ENCODE measurements at places on chromosomes 13 and 19.
A peak's percentile ranks its signal among the peaks of the same experiment; 100 is the strongest.

DNA sequence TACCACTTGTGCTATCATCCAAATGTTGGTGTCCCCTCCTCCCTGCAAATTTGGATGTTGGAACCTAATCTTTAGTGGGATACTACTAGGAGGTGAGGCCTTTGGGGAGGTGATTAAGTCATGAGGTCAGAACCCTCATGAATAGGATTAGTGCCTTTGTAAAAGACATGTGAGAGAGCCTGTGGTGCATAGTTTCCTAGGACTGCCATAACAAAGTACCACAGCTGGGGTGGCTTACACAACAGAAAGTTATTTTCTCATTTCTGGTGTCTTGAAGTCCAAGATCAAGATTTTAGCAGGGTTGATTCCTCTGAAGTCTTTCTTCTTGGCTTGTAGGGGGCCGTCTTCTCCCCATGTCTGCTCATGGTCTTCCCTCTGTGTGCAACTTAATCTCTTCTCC is 562.6 kb upstream of the ARGLU1 start:
- no peak for DNase-seq

- no peak for DNase-seq
Observed at GRCh38 chr19:36605877-36606478, 865 bp downstream of the ZNF382 start.

GRCh38 chr13:21641629-21642028 is 29.2 kb upstream of the FGF9 start:
- DNase-seq = no peak

- DNase-seq = no peak
Observed at GRCh38 chr19:19575411-19575810, 37.3 kb downstream of the CILP2 start.

DNA sequence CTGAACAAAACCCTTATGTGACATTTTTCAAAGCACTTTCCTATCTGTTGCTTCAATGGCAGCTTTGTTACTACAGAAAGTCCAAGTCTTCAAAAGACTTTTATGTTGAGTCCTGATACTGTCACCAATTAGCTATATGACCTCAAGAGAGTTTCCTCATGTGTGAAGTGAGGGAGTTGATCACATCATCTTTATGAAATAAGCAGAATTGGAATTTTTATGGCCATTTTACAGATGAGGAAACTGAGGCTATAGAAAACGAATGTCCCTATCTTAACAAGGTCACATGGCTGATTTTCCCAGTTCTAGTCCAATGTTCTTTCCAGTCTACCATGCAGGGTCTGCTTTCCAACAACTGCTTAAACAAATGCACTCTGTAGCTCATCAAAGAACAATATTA is 2.6 kb downstream of the TNFRSF19 start:
- DNase-seq = no peak

GRCh38 chr19:1284979-1285736 is 515 bp upstream of the EFNA2 start:
- no peak for DNase-seq

DNA sequence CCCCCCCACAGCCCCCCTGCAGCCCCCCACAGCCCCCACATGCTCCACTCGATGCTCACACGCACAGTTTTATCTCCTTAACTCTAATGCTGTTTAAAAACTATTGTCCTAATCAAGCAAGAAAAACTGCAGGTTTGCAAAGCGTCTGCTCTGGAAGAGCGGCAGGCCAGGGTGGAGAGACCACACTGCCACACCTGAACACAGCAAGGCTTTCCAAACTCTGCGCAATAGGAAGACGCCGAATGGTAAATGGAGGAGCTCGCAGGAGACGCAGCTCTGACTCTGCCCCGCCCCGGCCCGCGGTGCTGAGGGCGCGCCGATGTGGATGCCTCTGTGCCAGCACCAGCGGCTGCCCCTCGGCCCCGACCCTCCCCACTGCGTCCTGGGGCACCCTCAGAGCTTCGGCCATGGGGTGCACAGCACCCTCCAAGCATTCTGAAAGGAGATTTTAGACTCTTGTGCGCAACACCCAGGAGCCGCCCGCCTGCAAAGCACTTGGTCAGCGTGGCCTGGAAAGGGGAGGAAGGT is 32.4 kb downstream of the RASA3 start:
- DNase-seq = no peak

DNA sequence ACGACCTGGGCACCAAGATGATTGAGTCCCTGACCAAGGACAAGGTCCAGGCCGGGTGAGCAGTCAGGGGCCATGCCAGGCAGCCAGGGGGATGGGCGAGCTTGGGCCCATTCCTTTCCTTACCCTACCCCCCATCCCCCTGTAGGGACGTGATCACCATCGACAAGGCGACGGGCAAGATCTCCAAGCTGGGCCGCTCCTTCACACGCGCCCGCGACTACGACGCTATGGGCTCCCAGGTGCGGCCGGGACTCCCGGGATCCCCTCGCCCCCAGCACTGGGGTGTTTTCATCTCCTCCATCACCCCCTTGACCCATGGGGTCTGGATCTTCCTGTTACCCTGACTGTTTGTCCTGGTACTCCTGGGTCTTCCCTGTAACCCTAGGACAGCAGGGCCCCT is 7.1 kb downstream of the LHB start:
- no peak for DNase-seq

DNA sequence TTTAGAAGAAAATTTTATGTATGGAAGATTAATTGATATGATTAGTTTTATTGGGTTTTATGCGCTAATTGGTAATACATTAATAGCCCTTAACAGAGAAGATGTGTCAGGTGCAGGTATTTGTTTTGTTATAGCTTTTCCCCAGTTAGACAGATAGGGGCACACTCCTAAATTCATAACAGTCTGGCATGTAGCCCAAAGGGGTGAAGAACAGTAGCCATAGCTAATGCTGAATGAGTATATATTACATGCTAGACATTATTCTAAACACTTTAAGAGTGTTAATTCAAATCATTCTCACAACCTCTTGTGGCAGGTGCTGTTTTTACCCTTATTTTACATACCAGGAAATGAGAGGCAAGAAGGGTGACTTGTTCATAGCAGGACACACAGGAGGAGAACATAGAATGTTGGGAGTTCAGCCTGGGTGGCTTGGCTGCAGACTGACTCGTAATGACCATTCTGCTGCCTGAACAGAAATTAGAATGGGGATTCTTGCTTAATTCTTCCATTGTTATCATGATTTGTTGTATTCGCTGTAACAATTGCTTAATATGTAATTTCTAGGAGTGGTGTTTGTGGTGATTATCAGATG is 20.1 kb downstream of the PCCA start:
- DNase-seq = no peak

DNA sequence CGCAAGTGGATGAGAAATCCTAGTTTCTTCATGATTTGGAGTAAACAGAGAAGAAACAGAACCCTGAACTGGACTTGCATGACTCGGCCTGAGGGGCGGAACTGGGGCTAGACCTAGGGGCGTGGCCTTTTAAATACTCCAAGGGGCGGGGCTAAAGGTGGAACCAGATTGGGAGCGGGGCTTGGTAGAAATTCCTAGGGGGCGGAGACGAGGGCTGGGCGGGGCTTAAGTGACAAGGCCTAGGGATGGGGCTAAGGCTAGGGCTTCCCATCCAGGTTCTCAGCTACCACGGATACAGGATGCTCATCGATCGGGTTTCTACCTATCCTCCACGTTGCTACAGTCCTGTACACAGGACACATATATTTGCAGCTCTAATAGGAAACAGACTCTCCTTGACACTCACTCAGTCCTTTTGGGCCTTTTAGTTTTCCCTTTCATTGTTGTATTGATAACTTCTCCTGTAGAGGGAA is 372 bp upstream of the ZNF699 start:
- peak; percentile 97 for DNase-seq

- DNase-seq = no peak
Observed at GRCh38 chr13:39825886-39826285, 170.4 kb downstream of the COG6 start.

DNA sequence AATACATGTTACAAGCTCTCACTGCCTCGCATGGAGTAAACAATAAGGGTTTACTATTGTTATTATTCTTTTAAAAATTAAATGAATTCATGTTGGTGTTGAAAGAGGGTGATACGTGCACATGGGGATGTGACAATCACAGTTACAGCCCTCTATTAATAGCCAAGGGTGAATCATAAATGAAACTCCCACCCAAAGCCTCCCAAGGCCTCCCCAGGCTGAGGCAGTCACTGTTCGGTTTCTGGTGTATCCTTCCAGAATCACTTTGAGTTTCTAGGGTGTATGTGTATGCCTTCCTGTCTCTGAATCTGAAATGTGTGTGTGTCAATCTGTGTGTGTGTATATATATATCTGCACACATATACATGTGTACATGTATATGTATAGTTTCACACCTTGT is 73.4 kb downstream of the AKAP11 start:
- DNase-seq = no peak

DNA sequence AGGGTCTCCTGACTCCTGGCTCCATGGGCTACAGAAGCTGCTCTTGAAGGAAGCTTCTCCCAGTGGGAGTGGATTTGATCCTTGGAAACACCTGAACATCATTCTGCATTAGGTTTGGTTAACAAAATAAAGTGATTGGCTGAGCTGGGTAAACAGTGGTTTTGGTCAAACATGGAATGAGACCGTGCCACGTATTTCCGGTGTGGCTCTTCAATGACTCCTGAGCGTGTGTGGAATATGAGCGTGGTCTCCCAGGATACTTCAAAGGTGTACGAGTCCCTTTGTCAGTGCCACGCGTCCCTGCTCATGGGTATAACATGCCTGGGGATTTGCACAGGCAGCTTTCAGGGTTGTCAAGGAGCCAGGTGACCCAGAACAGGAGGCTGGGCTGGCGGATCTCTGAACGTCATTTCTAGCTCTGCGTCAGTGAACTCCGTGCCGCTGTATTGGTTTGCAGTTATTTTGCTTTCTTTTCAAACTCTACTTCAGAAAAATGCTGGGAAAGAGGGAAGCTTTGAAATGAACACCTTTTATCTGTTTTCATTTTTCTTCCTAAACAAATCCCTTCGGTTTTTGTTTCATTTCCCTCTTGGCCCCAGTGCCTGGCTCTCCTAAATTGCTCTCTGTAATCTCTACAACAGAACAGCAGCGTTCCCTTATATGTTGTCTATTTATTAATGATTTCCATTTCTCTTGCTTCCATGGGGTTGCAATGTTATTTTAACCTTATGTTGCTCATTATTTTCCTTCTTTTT is 26.3 kb upstream of the GJB6 start:
- peak; percentile 30 for DNase-seq

- peak; percentile 73 for DNase-seq
Observed at GRCh38 chr19:2495130-2495641, 19.3 kb downstream of the GADD45B start.

GRCh38 chr19:48798937-48799336 is 11.9 kb downstream of the BCAT2 start:
- DNase-seq = no peak

- DNase-seq = no peak
Observed at GRCh38 chr13:100597253-100597652, 8.7 kb upstream of the GGACT start.

DNA sequence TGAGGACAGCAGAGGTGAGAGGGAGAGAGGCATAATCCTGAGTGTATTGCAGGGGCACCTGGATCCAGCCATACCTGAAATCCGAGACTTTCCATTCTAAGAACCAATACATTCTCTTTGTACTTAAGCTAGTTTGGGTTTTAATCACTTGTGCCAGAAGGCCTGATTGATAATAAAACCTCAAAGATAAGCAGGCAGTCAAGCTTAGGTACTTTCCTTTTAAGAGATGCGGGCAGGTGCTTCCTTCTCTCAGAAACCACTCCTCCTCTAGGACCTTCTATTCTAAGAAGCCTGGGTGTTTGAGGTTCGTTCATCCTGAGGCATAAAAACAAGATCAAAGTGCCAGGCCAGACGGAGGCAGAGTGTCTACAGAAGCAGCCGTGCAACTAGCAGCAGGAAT is 22.2 kb downstream of the FAM187B start:
- DNase-seq = peak; percentile 1

GRCh38 chr19:38035515-38036495 is 128.8 kb downstream of the SIPA1L3 start:
- no peak for DNase-seq

- no peak for DNase-seq
Observed at GRCh38 chr19:19368087-19368486, 37.4 kb upstream of the GATAD2A start.

GRCh38 chr13:111855191-111855590 is 211.8 kb upstream of the SOX1 start:
- no peak for DNase-seq

GRCh38 chr13:76654263-76654662 is 231.9 kb downstream of the KCTD12 start:
- DNase-seq = no peak

- no peak for DNase-seq
Observed at GRCh38 chr19:21622920-21623319, 117.5 kb downstream of the ZNF429 start.

DNA sequence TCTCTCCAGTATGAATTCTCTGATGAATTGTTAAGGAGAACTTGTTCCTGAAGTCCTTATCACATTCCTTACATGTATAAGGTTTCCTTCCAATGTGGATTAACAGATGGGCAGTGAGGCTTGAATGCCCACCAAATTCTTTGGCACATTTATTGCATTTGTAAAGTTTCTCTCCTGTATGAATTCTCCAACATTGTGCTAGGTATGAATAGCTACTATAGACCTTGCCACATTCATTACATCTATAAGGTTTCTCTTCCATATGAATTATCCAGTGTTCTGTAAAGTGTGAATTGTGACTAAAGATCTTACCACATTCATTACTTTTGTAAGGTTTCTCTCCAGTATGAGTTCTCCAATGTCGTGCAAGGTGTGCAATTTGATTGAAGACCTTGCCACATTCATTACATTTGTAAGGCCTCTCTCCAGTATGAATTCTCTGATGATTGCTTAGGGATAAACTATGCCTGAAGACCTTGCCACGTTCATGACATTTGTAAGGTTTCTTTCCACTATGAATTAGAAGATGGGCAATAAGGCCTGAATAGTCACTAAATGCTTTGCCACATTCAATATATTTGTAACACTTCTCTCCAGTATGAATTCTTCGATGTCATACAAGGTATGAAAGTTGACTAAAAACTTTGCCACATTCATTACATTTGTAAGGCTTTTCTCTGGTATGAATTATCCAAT is 20.4 kb downstream of the ZNF578 start:
- no peak for DNase-seq

DNA sequence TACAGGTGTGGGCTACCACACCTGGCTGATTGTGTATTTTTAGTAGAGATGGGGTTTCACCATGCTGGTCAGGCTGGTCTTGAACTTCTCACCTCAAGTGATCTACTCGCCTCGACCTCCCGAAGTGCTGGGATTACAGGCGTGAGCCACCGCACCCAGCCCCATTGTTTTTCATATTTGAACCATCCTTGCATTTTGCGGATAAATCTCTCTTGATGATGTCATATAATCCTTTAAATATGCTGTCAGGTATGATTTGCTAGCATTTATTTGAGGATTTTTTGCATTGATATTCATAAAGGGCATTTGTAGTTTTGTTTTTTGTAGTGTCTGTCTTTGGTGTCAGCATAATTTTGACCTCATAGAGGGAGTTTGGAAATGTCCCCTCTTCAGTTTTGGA is 5.7 kb downstream of the ZNF101 start:
- DNase-seq = no peak

GRCh38 chr19:47433121-47433520 is 13.8 kb upstream of the MEIS3 start:
- no peak for DNase-seq

- no peak for DNase-seq
Observed at GRCh38 chr19:39874404-39874803, 28.2 kb upstream of the FBL start.

- DNase-seq = no peak
Observed at GRCh38 chr19:15445807-15446376, 3.9 kb downstream of the WIZ start.

- no peak for DNase-seq
Observed at GRCh38 chr13:23979361-23980159, 82.3 kb upstream of the C1QTNF9B start.

Measured in NCI-H2029 (cell line).